ENCODE measurements at places on chromosomes 5 and 9.

- no peak for DNase-seq
Measured at GRCh38 chr5:88770276-88771257, 112.4 kb downstream of the MEF2C start.

DNA sequence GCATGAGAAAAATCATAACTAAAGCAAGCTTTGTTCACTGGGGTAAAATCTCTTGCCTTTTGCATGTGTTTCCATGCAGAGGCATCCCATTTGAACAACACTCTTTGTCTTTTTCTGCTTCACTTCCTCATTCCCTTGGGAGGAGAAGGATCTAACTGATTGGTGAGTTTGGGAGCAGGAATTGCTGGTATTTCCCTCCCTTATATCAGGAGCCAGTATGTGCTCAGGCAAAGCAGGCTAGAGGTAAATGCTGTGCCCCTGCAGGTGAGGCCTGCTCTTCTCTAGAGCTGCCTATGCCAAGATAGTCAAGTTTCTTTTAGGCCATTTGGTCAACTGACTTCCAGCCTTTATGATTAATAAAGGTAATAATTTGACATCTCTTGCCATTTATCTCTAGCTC is 179.9 kb downstream of the COX7C start:
- DNase-seq = no peak

- no peak for DNase-seq
Measured at GRCh38 chr9:33158843-33159776, 8.0 kb downstream of the B4GALT1 start.

DNA sequence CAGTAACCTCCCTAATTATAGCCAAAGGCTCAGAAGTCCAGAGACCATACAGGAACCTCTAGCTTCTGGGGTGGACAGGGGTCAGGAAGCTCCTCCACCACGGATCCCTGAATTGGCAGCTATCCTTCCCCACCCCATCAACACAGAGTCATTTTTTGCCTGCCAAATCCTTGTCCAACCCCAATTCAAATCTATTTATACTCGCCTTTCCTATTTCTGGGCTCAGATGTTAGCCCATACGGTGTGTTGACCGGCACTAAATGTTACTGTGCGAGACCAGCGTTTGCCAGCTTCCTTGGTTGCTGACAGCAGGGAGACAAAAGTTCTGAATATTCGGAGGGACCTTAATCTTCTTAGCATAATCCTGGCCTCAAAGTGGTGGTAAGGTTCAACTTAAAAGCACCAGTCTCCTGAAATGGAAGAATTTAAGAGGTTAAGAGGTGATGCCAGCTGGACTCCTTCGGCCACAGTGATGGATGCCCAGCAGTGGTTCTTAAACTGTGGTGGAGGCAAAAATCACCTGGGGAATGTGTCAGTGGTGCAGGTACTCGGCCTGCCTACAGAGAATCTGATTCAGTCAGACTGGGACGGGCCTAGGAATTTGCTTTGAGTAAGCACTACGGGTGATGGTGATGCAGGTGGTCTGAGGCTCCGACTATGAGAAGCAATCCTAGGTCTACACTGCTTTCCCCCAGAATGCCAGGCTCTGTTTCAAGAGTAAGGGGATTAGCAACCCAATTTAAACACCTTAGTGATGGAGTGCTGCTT is 204.8 kb upstream of the MEF2C start:
- no peak for DNase-seq

DNA sequence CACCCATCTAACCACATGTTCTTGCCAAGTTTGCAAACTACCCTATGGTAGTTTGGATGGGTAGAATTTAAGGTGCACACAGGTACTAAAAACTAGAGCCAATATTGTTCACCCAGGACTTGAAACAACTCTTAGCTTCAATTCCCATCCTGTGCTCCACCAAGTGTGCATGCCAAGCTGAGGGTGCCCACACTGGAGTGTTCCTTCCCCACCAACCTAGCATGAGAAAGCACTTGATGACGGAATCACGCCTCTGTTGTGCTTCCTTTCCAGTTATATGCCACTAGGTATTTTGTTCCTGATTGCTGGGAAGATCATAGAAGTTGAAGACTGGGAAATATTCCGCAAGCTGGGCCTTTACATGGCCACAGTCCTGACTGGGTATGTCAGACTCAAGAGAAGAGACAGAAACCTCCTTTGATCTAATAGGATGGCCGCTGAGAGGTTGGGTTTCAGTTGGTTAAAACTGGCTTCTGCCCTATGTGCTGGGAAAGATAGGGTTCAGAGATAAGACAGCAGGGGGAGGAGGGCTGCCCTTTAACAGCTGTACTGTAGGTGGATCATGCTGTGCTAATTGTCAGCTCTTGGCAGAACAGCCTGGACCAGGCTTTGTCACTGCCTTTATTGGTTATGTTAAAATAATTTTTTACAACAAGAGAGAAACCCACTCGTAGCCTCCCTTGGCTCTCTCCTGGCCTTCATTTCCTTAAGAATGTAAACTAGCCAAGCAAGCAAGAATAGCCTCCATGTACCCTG is 83.5 kb downstream of the SLC1A1 start:
- DNase-seq = no peak

GRCh38 chr9:36935768-36936497 is 98.1 kb downstream of the PAX5 start:
- no peak for DNase-seq

DNA sequence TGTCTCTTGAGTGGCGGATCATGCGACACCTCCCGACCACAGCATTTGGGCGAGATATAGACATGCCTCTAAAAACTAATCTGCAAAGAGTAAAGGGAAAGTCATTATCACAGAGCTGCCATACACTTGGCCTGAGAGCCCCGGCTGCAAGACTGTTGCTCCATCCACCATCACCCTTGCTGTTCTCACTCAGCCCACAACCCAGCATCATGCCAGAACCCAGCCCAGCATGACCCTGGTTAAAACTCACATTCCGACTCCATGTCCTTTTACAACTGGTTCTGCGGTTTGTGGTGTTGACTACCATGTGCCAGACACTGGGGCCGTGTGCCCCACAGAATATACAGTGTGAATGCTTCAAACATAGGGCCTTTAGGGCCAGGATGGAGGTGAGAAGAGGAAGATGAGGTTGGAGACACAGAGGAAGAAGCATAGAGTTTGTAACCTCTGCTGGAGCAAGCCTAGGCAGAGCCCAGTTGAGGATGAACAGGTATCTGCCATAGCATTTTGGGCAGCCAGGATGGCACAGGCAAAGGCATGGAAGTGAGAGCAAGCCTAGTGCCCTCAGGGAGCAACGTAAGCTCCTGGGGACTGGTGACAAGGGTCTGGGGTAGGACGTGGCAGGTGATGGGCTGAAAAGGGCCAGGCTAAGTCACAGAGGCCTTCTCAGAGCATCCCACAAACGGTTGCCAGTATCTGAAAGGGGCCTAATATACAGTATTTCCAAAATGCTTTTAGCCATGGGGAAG is 37.5 kb upstream of the SMU1 start:
- DNase-seq = no peak

- DNase-seq = no peak
Measured at GRCh38 chr9:135422341-135422944, 57.1 kb upstream of the PPP1R26 start.

All from activated CD8-positive, alpha-beta memory T cell treated with anti-CD3 and anti-CD28 coated beads for 1 hour (primary cell).